ENCODE measurements at places on chromosomes 3 and 15.

DNA sequence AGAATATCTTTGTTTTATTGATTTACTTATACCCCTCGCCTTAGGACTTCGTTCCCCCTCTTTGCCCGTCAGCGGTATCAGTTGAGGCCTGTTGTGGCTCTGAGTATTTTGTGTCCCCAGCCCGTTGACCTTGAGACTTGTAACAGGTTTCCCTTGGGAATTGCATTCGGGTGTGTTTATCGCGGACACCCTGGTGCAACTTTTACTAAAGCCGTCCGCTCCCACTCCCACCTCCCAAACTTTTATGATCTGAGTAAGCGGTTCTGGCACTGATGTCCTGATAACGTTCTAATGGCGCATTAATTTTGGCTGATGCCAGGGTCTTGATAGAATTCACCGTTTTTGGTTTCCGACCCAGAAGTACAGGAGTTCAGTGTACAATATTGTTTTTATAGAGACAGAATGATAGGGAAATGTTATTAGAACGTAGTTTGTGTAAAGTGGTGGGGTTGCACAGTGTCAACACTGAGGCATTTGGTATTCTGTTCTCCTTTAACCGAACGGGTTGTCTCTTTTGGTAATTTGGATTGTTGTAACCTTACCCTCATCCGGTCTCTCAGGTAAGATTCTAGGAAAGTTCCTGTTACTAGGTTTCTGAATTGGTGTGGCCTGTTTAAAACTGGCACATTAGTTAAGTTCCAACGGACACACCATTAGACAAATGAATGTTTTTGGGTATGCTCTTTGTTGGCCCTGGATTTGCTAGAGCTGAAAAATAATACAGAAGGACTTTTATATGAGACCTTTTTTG is 47.8 kb downstream of the OIP5 start:
- DNase-seq: peak; percentile 23

GRCh38 chr3:480070-480469 is 283.5 kb downstream of the CHL1 start:
- DNase-seq: no peak

- DNase-seq: no peak
These were observed 95.9 kb downstream of the TLE3 start for GRCh38 chr15:70001859-70002258.

DNA sequence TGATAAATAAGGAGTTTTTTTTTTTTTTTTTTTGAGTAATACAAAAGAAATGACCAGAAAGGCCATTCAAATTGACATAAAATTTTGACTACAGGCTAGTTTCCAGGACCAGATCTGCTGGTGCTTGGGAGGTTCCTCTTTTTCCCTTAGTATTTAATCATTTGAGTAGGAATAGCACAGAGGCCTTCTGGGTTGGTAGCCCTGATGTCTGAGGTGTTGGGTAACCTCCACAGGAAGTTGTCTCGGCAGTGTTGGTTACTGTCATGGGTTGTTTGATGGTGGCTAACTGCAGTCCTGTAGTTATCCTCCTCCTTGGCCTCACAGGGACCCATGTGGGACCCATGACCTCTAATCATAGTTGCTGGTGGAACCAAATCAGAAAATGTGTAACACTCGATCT is 91.1 kb downstream of the USP13 start:
- DNase-seq: no peak

DNA sequence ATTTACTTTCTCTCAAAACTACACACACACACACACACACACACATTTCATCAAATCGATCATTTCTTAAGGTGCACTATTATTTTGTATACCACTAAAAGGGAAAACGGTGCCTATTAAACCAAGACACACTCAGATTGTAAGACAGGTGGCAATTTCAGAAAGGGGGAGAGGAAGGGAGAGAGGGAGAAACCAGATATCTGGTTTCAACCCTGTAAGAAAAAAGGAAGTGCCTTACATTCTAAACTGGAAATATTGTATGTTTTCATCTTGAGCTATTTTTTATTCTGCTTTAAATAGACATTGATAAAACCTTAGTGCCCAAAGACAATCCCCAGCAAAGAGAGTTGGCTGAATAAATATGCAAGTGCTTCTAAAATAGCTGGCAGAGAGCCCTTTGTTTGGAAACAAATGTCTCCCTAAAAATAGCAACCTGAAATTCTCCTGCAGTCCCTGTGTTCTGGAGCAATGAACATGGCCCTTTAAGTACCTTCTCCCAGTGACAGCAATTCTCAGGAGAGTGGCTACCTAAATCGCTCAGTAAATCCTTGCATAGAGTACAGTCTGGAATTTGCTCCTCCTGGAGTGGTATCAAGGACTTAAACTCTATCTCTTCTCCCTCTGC is 85.7 kb downstream of the RARB start:
- DNase-seq: no peak

GRCh38 chr3:122235147-122235546 is 51.7 kb downstream of the CASR start:
- no peak for DNase-seq

- peak; percentile 40 for DNase-seq
These were observed 75.6 kb upstream of the CACNA2D3 start for GRCh38 chr3:54046641-54047214.

GRCh38 chr3:27639271-27639670 is 82.9 kb downstream of the EOMES start:
- no peak for DNase-seq

- DNase-seq: no peak
These were observed 24.2 kb downstream of the TRIM71 start for GRCh38 chr3:32841867-32842470.

DNA sequence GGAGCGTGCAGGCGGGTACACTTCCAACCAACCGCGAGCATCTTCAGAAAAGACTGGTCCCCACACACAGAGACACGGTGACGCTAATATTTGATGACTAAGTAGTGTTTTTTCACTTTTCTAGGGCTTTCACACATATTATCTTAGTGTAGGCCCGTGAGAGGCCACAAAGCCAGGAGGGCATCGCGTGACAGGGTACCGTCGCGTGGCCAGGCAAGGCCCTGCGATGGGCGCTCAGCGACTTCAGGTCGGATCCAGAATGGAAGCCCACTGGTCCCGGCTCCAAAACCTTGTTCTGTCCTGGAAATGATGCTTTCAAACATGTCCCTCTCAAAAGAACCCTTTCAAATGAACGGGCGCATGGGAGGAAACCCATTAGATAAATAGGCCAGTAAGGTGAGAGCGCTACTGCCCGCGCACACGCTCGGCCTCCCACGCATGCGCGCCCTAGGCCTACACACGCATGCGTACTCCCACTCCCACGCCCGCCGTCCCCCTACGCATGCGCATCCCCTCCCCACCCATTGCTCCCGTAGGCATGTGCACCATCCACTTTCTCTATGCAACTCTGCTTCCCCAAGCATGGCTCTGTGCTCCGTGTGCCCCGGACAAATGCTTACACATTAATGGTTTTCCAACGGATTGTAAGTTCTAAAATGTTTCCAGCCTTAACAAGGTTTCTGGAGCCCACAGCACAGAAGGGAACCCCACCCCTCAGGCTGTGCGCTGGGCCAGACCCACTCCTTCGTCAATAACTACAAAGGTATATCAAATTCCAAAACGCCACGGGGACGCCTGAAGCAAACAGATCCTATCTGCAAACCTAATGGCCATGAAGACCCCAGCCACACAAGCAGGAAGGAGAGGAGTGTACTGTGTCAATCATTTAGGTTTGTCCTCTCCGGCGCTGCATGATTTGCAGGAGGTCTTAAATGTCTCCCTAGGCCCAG is 72.1 kb downstream of the OCA2 start:
- no peak for DNase-seq

DNA sequence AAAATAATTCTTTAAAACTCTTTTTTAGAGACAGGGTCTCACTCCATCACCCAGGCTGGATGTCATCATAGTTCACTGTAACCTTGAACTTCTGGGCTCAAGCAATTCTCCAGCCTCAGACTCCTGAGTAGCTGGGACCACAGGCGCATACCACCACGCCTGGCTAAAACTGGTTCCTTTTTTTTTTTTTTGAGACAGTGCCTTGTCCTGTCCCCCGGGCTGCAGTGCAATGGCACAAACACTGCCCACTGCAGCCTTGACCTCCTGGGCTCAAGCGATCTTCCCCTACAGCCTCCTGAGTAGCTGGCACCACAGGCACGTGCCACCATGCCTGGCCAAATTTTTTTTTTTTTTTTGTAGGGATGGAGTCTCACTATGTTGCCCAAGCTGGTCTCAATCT is 23.7 kb upstream of the FURIN start:
- DNase-seq: peak; percentile 31

DNA sequence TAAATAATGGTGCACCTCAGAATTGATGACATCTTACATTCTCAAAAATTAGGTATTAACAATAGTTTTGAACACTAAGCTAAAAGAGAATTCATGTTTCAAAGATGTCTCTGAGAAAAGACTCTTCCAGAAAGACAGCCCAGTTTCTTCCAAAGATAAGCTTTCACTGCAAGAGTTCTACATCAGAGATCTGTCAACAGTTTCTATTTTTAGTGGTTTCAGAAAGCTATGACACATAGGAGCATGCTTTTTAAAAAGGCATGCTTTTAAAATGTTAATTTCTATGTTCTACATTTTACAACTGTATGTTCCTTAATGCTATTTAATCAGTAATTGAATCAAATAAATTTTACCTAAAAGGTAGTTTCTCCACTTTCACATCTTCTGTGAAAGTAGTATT is 88.2 kb downstream of the PLOD2 start:
- DNase-seq: no peak

DNA sequence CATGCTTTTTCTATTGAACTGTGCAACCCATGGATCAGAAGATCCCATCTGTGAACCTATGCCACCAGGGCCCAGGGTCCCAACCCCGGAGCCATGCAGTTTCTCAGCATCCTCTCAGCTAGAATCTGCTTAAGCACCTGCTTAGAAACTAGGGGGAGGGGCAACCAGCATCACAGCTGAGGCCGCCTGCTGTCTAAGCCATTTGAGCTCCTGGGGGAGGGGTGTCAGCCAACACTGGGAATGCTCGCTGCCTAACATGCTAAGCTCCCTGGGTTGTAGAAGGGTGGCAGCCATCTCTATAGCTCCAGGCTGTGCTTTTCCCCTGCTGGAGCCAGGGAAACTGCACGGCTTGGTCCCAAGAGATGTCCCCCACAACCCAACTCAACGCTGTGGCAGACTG is 322.8 kb downstream of the EDEM1 start:
- DNase-seq: no peak

- no peak for DNase-seq
These were observed 153.4 kb downstream of the EBLN2 start for GRCh38 chr3:73214846-73215245.

DNA sequence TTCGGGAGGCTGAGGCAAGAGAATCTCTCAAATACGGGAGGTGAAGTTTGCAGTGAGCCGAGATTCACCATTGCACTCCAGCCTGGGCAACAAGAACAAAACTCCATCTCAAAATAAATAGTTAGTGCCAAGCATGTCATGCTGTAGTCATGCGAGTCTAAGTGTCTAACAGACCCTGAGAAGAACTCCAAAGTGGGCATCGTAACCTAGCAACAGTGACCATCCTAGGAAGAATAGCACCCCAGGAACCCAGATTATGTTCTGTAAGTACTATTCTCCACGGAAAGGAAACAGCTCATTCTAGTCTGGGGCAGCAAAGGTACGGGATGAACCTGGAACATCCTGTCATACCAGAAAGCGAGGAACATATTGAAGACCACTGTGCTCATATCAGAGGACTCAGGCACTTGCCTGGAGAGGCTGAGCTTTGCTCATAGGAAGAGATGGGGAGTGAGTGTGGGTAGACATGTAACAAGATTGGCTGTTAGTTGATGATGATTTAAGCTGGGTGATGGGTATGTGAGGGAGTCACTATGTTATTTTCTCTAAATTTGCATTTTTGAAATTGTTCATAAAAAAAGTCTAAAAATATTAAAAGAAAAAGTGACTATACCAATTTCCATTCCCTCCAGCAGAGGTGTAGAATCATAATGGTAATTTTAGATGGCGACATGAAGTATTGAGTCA is 31.7 kb downstream of the BCL2L10 start:
- no peak for DNase-seq

DNA sequence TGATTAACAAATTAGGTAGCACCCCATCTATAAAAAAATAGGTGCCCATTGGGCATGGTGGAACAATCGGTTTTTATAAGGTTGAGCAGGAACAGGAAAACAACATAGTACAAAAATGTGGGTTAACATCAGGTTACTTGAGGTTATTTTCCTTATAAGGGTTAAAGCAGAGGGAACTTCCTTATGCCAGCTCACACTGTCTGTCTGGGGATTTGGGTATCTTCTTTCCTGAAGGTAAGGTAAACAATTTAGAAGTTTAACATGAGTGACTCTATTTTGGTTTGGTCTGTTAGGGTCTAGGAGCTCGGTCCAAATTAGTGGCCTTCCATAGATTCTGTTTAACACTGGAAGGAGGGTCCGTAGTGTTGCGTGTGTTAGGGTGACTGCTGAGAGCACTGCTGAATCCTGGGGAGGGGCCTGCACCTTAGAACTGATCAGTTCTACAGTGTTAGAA is 14.7 kb downstream of the CHD2 start:
- no peak for DNase-seq

GRCh38 chr15:67280217-67280616 is 25.6 kb downstream of the IQCH start:
- no peak for DNase-seq

DNA sequence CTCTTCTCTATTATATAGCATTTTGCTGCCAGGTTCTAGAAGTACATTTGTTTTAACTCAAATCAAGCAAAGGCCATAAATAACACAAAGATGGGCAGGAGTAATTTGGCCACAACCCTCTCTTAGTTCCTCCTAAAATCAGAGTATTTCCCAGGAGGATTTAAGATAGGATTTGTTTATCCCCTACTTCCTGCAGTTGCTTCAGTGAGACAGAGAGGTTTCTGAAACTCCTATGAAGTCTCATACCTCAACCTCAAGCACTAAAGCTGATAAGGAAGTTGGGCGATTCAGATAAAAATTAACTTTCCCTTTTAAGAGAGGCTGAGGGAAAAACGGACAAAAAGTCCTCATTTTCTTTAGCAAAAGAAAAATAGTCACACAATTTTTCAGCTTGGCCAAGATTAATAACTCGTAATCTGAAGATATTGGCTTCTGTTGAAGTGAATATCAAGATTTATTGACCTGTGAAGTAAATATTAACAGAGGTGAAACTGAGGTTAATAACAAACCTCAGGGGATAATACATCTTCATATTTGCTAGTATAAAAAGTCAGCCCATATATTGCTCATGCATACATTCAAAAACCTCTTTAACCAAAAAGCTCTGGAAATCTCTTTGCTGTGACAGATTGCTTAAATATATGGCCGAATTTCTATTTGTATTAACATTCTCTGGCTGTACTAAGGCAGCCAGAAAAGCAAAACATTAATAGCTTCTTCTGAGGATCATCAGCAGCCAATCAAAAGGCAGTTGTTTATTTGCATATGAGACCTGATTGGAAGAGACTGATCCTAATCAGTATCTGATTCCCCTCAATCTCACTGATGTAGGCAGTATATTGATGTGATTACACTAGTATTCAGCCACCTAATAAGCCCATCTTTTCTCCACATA is 90.6 kb upstream of the GADL1 start:
- no peak for DNase-seq

- no peak for DNase-seq
These were observed 20.7 kb downstream of the PPP1R2 start for GRCh38 chr3:195522254-195523023.

DNA sequence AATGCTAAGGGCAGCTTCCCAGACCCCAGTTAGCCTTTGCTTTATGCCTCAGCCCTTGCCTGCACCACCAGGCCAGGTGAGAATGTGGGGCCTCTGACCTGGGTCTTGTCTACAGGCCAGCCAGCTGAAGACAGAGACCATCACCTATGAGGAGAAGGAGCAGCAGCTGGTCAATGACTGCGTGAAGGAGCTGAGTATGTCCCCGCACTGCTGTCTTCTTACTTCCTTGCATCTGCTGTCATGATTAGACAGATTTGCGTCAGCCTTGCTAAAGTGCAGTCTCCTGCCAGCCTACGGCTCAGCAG is 74.6 kb downstream of the CCK start:
- no peak for DNase-seq

Data from left lung (tissue), 14 donors.